ENCODE measurements at places on chromosomes 4 and X.

DNA sequence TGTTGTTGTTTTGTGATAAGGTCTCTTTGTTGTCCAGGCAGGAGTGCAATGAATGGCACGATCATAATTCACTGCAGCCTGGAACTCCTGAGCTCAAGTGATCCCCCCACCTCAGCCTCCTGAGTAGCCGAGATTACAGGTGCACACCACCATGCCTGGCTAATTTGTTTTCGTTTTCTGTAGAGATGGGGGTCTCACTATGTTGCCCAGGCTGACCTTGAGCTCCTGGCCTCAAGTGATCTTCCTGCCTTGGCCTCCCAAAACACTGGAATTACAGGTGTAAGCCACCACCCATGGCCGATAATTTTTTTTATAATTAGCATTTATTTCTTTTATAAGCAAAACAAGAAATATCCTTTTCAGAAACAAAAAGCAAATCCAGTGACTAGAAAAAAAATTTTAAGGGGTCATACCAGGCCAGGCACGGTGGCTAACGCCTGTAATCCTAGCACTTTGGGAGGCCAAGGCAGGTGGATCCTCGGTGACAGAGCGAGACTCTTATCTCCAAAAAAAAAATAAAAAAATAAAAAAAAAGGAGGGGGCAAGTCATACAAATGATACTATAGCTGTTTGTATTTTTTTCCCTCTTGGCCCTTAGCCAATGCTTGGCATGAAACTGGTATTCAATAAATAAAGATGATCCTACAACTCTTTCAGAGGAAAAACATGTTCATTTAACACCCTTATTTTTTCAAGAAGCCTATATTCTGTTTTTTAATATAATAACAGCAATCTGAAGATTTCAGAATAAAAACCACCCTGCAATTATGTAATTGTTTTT lies 3.4 kb downstream of the PLAC8 start:
- peak; percentile 10 for DNase-seq

DNA sequence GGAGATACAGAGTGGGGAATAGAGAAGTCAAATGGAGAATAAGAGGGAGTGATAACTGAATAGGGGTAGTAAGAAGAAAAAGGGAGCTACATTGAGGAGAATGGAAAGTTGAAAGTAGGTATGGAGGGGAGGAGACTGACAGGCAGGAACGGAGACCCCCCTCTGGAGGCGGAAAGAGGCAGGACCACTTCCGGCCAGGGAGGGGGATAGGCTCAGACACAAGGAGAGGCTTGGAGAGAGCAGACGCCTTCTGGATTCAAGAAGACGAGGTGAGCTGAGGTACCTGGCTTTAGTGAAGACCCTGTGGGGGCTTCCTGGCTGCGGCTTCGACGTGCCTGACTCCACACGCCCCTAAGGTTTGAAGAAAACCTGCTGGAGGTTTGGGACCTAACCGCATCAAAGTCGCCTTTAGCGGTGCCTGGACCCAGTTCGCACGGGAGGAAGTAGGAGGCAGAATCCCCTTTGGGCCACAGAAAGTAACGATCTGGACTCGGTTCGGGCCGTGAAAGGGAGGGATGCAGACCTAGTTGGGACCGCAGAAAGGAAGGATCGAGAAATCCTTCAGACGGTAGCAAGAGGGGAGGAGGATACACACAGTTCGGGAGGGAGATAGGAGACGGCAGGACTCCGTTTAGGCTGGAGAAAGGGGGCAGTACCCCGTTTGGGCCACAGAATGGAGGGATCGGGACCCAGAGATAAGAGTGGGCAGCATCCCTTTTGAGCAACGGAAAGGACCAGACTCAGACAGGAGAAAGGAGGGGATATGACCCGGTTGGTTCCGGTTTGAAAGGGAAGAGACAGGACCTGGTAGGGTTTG lies at the start of gene TRO:
TSS of gene TRO (plus strand) at position 215 of the 817 bp plus-strand sequence. CDS start 1,423 bp downstream, outside the sequence.
- no peak for DNase-seq

GRCh38 chrX:9855561-9856283 lies 69.5 kb downstream of the SHROOM2 start:
- DNase-seq, result no peak

GRCh38 chr4:23962462-23962861 lies 72.6 kb upstream of the PPARGC1A start:
- no peak for DNase-seq

DNA sequence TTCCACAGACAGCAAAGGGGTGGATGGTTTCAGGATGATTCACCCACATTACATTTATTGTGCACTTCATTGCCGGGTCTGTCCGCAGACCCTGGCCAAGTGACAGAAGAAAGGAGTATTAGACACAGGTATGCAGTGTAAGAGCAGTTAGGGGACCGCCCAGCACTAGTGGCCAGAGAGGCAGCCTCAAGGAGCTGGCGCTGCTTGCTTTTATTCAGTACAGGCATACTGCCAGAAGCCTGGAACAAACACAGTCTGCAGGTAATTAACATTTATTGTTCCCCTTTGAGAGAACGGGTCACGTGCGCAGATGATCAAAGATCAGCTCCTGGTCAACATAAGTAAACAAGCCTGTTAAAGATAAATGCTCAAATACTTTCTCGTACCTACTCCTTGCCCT lies 1639.0 kb upstream of the IGFBP7 start:
- DNase-seq, result no peak

DNA sequence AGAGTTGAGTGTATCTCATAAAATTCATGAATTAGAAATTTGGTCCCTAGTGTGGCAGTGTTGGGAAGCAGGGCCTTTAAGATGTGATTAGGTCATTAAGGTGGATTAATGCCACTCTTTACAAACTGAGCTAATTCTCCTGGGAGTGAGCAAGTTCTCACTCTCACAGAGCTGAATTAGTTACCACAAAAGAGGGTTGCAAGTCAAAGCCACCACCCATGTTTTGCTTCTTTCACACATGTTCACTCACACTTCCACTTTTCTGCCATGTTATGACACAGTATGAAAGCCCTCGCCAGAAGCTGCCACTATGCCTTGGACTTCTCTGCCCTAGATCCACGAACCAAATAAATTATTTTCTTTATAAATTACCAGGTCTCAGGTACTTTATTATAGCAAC lies 332.1 kb downstream of the ARAP2 start:
- DNase-seq, result no peak

DNA sequence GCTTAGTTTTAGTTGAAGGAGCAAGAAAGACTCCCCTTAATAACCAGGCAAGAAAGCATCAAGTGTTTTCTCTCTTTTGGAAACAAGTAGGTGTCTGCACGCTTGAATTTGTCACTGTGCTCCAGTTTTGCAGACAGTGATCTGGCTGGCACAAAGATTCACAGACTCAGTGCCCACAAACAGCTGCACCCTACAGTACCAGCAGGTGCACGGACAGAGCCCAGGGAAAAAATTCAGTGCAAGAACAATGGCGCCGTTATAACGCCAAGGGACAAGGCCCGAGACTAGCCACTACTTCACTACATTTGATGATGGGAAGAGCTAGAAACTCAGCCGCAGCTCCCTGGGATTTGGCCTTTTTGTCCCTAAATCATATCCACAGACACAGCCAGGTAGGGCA lies 56.0 kb downstream of the ZNF827 start:
- no peak for DNase-seq

GRCh38 chr4:176709417-176709816 lies 83.3 kb downstream of the VEGFC start:
- no peak for DNase-seq

- DNase-seq, result no peak
Measured at GRCh38 chrX:154799556-154800348, 5.5 kb downstream of the MPP1 start.

- DNase-seq, result no peak
Measured at GRCh38 chr4:65917486-65917885, 247.2 kb upstream of the EPHA5 start.

GRCh38 chr4:185542626-185543315 lies 7.5 kb upstream of the PDLIM3 start:
- DNase-seq, result no peak

DNA sequence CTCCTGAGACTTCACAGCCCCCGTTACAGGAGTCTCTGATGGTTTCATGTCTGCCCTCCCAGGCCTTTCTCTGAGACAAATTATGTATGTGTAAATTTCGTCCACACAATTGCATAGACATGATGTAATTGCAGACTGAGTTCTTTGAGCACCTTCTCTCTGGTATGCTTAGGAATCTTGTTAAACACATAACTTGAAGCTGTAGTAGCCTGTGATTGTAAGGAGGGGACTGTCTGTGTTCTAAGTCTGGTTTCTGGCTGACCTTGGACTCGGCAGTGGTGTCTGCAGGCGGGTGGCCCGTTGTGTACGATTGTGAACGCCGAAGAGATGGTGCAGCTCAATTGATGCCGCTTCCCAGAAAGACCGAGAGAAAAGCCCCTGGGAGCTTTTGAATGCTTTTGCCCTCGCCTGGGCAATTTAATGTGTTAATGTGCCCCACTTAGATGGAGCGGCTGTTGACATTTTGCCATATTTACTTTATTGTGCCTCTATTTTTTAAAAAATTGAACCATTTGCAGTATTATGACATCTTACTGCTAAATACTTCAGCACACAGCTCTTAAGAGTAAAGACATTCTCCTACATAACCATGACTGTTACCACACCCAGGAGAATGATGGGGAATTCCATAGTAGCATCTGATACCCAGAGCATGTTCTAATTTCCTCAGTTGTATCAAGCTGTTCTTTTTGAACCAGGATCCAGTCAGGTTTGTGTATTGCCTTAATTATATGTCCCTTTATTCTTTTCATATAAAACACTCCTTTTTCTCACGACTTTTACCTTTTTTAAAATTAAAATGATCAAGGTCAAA lies 58.4 kb upstream of the TADA2B start:
- no peak for DNase-seq

GRCh38 chrX:150879855-150880807 lies 18.3 kb downstream of the CD99L2 start:
- no peak for DNase-seq

DNA sequence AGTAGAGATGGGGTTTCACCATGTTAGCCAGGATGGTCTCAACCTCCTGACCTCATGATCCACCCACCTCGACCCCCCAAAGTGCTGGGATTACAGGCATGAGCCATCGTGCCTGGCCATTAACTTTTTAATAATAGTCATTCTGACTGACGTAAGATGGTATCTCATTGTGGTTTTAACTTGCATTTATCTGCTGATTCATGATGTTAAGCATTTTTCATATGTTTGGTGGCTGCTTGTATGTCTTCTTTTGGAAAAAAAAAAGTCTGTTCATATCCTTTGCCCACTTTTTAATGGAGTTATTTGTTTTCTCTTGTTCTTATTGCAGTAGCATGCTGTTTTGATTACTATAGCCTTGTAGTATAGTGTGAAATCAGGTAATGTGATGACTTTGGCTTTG lies 45.8 kb downstream of the ANXA10 start:
- DNase-seq, result no peak

GRCh38 chr4:109215506-109215905 lies 87.0 kb downstream of the COL25A1 start:
- DNase-seq, result no peak

- DNase-seq, result no peak
Measured at GRCh38 chrX:75155447-75155826, 646 bp downstream of the ABCB7 start.

DNA sequence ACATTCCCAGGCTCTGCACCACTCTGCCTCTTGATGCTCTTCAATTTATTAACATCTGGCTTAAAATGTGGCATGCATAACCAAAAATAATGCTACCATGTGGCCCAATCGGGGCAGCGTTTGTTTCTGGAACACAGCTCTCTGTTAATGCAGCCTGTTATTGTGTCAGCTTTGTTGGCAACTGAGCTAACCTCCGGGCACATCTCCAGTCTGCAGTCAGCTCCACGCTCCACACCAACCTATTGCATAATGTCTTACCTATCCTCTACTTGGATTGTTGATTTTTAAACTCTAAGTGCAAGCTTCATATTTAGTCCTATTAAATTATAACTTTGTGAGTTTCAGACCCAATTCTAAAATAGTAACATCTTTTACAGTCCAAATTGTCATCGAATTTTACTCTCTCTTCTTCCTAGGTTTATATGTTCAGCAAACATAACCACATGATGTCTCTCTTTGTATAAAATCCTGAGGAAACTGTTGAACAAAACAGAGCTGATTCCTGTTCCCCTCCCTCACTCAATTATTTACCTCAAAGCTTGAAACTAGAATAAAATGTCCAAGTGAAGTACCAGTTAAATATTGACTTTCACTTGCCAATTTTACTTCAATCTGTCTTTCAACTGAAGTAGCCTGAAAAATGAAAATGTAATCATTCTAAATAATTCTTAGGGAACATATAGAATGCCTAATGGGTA lies 92.2 kb upstream of the RAPGEF2 start:
- DNase-seq, result no peak

- DNase-seq, result no peak
Measured at GRCh38 chr4:6328526-6328925, 58.9 kb downstream of the WFS1 start.

DNA sequence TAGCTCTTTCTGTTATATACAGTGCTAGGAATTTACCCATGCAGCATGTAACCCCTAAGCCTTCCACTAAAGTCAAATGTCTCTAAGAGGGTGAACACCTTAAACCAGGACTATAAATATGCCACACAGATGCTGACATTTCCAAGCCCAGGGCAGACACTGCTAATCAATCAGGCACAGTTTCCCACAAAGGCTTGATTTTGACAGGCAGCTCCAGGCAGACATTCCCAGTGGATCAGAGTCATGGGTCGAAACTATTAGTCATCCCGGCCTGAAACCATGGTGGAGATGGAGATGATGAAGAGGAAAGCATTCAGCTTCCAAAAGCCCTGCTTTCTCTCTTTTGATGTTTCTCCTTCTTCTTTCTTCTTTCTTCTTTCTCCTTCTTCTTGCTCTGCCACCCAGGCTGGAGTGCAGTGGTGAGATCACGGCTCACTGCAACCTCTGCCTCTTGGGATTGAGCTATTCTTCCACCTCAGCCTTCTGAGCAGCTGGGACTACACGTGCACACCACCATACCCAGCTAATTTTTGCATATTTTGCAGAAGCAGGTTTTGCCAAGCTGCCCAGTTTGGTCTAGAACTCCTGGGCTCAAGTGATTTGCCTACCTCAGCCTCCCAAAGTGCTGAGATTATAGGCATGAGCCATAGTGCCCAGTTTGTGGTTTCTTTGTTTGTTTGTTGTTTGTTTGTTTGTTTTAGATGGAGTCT lies 21.0 kb upstream of the SORCS2 start:
- DNase-seq, result no peak

DNA sequence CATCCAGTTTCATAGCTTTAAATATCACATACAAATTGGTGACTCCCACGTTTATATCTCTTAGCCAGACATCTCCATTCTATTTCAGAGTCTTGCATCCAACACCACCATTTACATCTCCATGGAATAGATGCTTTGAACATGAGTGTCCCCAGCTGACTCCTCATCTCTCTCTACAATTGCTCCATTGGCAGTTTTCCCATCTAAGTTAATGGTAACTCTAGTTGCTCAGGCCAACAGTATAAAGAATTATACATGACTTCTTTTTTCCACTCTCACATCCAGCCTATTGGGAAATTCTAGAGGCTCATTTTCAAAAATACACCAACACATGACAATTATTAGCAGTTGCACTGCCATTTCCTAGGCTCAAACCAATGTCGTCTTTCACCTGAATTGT lies 388.2 kb downstream of the STIM2 start:
- no peak for DNase-seq

GRCh38 chr4:98733601-98734000 lies 75.2 kb upstream of the TSPAN5 start:
- no peak for DNase-seq

- DNase-seq, result no peak
Measured at GRCh38 chr4:70935038-70935695, 33.0 kb downstream of the MOB1B start.

GRCh38 chr4:151035328-151035727 lies 20.2 kb upstream of the LRBA start:
- DNase-seq, result no peak

- DNase-seq, result no peak
Measured at GRCh38 chr4:169795585-169795984, 37.8 kb upstream of the HPF1 start.

- DNase-seq, result peak; percentile 59
Measured at GRCh38 chr4:10093801-10094552, 22.6 kb downstream of the WDR1 start.

All from stimulated activated CD4-positive, alpha-beta T cell treated with anti-CD3 and anti-CD28 coated beads, Interleukin-2, amount 100 ng/mL, for 24 hours (primary cell).